NCI-H446 treated with DMSO at 0.1 percent for 48 hours (cell line): ENCODE measurements at places on chromosomes 3 and 15.

DNA sequence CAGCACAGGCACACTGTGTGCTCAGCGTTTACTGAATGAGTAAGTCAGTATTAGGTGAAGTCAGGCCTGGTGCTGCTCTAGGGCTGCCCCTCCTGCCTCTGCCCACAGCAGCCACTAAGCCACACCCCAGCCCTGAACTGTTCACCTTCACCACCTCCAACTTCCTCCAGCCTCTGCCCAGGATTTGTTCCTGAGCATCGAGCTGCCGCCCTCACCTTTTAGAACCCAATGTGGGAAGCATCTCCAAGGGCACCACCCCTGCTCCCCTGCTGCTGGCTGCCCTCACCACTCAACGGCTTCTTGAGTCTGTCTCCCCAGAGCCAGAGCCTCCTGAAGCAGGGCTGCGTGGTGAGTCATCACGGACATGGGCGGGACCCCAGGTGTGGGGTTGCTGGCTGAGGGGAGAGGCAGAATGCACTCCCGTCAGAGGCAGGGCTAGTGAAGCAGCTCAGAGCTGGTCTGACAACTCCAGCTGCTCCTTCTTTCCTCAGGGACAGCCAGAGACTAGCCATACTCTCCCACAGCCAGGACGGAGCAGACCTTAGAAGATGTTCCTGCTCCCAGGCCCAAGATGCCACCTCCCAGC is 5.8 kb downstream of the HYAL2 start:
- DNase-seq = no peak

- DNase-seq = no peak
Measured at GRCh38 chr3:153162513-153163392, 727 bp downstream of the RAP2B start.

DNA sequence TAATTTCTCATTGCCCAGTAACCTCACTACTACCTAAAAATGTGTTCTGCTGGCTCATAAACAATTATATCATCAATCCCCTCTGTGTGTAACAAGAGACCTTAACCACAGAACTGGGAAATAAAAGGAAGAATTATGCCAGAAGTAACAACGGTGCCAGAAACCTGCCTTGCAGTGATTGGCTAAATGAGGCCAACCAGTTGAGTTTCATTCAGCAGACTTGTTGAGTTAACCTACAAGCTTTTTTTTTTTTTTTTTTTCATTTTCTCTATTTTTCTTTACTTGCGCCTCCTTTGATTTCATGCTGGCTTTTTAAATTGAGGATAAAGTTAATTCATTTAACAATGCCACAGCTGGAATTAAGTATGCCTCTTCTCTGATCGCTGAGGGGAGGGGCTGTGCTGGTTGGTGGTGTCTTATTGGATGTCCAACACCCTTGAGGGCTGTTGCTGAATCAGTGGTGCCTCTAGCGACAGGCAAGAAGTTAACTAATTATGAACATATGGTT is 30.0 kb upstream of the GMNC start:
- DNase-seq = no peak

- no peak for DNase-seq
Measured at GRCh38 chr15:82764740-82765139, 41.1 kb downstream of the FSD2 start.

DNA sequence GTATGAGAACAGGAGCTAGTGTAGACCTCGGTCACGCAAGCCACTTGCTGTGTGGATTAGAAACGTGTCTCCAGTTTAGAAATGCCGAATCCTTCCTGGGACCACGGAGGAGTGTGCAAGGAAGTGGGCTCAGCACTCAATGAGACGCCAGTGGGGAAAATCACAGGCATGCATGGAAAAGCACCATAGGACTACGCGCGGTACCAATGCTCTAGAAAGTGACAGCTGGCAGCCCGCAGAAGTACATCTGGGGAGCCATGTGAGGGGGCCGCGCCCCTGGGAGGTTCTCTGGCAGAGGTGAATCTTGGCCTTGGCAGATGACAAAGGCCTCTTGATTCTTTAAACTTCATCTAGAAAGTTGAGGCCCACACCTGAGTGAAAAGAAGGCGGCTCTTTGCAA is 99.3 kb downstream of the LRRK1 start:
- DNase-seq = no peak

- no peak for DNase-seq
Measured at GRCh38 chr3:64748244-64748904, 60.6 kb upstream of the ADAMTS9 start.

GRCh38 chr3:34859746-34860145 is 779.6 kb upstream of the ARPP21 start:
- DNase-seq = no peak

DNA sequence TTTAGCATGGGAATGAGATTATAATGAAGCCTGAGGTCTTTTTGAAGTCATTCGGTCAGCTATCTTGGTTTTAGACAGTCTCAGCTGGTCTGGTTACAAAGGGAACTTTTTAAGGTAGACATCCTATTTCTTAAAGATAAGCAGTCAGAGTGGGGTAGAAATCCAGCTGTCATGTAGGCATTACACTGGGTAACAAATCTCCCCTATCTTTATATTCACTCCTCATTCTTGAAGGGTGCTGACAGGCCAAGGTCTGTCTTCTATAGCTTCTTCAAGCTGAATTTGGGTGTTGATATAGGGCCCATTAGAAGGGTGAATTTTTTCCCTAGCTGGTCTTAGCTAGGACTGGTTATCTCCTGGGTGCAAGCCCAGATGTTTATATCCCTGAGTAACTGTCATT is 21.2 kb upstream of the NDN start:
- no peak for DNase-seq

GRCh38 chr3:61239871-61240270 is 11.4 kb downstream of the FHIT start:
- peak; percentile 39 for DNase-seq

GRCh38 chr3:25130724-25131520 is 297.1 kb upstream of the RARB start:
- DNase-seq = no peak

- no peak for DNase-seq
Measured at GRCh38 chr3:45187694-45188141, 38.4 kb downstream of the TMEM158 start.

DNA sequence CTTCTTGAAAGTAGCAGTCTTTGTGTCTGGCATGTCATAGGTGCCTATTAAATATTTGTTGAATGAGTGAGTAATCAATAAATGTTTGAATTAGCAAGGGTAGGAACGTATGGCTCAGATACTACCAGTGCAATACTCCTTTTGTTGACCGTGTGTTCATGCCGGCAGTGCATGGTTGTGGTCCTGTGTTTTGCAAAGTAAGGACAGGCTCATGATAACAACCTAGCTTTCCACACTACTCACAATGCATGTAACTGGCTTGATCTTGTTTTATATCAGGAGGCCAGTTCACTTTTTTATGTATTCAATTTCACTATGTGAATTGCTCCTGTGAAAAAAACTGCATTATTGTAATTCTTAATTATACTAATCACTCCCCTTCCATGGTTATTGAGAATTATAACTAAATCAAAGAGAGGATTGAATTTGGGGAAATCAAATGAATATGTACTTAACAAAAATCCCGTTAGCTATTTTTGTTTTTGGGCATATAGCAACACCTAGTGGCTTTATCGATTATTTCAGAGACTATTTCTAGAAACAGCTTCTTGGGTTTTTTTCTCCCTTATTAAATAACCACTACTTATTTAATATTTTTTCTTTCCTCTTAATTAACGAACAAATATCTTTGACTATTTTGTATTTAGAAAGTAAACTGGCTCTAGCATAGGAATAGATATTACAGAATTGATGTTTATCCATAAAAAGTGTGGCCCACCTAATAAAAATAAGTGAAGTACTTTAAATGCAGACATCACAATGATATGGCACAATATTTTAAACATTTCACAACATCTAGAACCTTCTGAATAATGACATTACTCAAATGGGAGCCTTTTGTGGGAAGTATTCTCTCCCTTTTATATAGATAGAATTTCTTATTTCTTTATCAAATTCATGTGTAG is 218.5 kb downstream of the BBX start:
- DNase-seq = no peak

DNA sequence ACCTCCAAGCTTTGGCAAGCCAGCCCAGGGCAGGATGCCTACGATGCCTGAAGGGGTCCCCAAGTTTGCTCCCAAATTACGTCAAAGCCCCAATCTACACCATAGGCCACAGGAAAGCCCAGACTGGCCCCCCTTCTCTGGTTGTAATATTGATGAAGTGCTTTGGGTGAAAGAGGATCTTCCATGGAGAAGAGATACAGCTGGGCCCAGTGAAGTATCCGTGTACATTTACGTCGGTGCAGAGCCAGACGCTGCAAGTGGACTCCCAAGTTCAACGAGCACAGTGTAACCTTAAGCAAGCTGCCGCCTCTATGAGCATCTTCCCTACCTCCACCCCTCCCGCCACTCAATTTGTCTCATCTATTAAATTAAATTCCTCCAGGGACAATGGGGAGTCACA is 100.1 kb upstream of the TPM1 start:
- no peak for DNase-seq
